Left forelimb (tissue), 1 donor: ENCODE measurements at places on chromosomes 5 and 9.

GRCh38 chr9:33272061-33272460 lies 7.2 kb downstream of the CHMP5 start:
- DNase-seq = no peak

DNA sequence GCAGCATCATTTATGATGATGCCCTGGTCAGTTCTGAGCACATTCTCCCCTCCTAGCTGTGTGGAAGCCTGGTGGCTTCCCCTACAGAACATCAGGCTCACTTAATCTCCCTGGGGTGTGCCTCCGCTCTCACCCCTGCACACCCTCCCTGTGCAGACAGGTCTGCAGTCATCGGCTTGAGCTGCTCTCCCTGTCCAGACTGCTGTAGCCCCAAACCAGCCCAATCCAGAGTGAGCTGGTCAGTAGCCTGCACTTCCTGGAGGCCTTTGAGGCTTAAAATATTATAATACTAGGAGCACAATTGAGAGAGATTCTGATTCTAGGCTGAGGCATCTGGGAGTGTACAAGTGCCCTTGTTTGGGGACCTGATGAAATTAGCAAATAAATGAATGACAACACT lies 60.2 kb downstream of the PPARGC1B start:
- no peak for DNase-seq

DNA sequence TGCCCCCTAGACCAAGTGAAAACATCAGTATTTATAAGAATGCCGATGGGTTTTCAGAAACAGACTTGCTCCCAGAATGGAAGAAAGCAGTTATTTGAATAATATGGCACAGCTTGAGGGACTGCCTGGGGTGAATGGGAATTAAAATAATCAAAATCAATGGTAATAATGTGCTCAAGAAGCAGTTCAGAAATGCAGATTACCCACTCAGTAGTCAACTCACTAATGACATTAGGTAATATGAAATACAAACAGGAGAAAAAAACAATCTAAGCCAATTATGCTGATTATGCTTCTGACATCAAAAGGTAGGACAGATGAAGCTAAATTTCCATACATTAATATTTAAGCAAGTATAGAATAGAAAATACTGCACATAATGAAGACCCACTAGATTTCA lies 179.3 kb downstream of the ENC1 start:
- no peak for DNase-seq

- DNase-seq = no peak
Measured at GRCh38 chr5:71862087-71862486, 143.0 kb downstream of the CARTPT start.

GRCh38 chr9:114746591-114747346 lies 59.1 kb downstream of the TNFSF15 start:
- DNase-seq = no peak

GRCh38 chr5:98292496-98292895 lies 481.0 kb upstream of the RGMB start:
- no peak for DNase-seq

GRCh38 chr9:96187151-96187555 lies 114.8 kb downstream of the HSD17B3 start:
- DNase-seq = no peak

DNA sequence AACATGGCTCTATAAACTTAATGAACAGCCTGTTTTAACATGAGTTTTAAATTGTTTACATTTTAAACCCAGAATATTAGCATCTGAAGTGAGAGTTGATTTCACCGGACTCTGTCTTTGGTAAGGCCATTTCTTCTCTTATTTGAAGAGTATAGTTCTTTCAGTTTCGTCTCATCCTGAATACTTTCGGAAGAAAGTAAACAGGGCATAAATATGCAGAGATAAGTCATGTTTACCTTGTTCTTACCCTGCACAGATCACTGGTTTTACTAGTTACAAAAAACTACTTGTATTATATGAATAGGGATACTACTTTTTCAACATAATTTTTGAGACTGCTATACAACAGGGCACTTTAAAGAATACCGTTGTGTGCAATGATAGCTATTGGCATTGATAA lies 656.3 kb upstream of the ZNF608 start:
- DNase-seq = no peak
